GM23338 (cell line): ENCODE measurements at places on chromosomes 13 and 19.

DNA sequence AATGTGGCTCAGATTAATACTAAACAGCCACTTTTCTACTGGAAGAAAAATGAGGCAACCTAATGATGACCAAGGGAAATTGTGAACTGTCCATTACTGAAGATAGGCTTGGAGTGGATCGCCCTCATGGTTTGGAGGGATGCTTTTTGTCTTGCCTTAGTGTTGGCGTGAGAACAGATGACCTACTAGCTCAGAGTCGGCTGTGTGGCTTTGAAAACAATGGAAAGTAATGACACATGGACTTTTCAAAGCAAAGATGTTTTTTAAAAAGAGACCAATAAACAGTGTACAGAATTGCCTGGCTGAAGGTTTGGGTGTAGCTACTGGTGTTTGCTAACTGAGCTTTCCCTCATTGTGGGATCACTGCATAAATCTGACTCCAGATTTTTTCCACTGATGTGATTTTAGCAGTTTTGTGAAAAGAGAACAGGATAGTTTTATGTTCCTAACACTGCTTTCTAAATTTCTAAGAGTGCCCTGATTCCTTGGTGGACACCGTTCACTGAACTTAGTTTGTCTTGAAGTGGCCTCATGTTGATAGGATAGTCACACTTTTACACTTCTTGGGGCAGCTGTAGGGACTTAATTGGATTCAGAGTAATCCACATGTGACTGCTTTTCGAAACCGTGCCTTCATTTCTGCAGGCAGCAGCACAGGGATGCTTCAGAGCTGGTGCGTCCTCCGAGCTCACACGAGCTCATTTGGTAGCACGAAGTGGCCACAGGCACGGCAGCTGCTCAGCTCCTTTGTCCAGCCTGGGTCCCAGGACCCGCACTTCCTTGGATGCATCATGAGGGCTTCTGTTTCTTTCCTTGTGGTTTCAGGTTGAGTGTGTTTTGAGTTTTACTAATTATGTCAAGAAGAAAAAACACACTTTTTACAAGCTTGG, 4.3 kb downstream of the CEBPG start:
- no peak for DNase-seq

GRCh38 chr19:4393947-4394590, 6.3 kb downstream of the SH3GL1 start:
- no peak for DNase-seq

GRCh38 chr13:33494596-33495204, 209.1 kb upstream of the STARD13 start:
- peak; percentile 20 for DNase-seq

DNA sequence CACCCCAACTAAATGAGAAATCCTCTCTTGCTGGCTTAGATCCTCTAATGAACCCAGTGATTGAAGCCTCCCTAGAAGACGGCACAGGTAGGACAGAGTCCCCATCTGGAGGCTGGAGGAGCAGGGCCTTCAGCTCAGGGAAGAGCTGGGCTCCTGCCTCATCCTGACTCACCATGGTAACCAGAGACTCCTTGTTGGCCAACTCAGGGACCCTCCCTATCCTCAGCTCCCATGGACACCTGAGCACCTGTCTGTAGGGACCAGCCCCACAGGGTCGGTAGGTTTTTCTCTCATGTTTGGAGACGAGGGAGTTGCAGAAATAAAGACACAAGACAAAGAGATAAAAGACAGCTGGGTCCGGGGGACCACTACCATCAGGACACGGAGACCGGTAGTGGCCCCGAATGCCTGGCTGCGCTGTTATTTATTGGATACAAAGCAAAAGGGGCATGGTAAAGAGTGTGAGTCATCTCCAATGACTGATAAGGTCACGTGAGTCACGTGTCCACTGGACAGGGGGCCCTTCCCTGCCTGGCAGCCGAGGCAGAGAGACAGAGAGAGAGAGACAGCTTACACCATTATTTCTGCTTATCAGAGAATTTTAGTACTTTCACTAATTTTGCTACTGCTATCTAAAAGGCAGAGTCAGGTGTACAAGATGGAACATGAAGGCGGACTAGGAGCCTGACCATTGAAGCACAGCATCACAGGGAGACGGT, 26.6 kb downstream of the SIGLEC7 start:
- no peak for DNase-seq

DNA sequence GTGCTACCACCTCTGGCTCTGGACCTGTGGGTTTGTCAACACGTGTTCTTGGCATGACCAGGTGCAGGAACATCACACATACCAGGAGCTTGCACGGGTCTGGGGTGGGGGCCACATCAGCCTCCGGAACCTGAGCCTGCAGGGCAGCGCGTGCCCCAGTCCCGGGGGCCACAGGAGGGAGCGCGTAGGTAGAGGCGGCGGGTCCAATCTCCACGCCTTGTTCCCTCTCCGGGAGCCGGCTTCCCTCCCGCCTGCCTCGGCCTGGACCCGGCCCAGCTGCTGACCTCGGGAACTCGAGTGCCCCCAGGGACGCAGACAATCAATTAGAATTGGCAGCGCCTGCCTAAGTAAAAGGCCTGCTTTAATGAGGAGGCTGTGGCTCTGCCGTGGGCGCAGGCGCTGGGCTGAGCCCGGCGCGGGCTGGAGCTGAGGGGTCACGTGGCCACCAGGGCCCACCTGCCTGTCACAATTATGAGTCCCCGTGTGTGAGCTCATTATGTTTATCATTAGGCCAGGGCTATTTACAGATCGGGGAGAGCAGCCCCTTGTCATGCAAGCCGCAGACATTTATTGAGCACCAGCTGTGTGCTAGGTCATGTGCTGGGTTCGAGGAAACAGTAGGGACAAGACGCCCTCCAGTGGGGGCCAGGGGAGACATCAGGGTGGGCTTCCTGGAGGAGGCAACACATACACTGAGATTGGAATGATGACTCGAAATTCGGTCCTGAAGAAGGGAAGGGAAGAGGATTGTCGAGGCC, 32.2 kb upstream of the TNFAIP8L1 start:
- peak; percentile 78 for DNase-seq

DNA sequence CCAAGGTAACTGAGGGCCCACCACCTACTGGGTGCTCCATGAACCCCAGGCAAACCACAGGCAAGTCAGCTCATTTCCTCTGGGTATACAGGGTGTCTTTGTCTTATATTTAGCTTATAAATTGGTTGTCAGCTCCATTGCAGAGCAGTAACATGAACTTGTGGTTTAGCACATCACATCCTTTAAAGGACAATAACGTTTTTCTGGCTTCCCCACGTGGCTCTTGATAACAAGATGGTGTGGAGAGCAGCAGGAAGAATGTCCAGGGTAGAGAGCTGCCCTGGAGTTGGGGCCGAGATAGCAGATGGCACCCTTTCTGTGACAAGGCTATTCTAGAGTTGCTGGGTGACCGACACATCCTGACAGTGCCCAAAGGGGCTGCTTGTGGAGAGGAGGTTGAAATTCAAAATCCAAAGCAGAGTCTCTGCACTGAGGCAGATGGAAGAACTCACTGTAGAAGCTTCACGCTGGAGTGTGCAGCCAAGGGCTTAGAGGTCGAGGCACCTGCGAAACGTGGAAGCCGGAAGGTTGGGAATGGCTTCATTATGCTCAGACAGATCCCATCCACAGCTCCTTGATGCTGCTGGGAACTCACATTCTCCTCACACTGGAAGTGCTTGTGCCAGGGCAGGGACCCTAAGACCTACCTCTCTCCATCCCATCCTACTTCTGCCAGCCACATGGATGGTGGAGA, 133.0 kb upstream of the FRY start:
- DNase-seq = no peak

DNA sequence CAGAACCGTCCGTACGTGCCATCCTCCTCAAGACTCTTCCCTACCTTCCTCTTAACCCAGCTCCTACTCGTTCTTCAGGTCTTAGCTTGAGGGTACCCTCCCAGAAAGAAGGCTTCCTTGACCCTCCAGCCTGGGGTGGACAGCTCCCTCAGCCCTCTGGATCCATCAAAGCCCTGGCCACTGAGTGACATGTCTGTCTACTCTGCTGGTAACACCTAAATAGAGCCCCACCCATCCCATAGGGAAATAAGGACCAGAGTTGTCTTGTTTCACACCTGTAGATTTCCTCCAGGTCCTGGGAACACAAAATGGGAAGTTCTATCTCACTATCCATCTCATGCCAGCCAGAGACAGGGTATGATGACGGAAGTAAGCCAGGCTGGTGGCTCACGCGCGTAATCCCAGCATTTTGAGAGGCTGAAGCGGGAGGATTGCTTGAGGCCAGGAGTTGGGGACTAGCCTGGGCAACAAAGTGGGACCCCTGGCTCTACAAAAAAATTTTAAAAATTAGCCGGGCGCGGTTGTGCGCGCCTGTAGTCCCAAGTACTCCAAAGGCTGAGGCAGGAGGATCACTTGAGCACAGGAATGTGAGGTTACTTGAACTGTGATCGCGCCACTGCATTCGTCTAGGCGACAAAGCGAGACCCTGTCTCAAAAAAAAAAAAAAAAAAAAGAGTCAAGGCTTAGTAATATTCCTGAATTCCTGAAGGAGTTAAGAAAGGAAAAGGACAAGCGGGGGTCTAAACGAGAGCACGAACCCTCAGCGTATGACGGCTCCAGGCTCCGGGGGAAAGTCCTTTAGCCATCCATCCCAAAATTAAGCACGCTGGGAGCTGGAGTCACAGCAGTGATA, 566 bp upstream of the CCDC97 start:
- no peak for DNase-seq

- no peak for DNase-seq
Observed at GRCh38 chr13:50901701-50902100, 7.9 kb upstream of the RNASEH2B start.

GRCh38 chr13:27601803-27602202, 18.5 kb downstream of the LNX2 start:
- no peak for DNase-seq

DNA sequence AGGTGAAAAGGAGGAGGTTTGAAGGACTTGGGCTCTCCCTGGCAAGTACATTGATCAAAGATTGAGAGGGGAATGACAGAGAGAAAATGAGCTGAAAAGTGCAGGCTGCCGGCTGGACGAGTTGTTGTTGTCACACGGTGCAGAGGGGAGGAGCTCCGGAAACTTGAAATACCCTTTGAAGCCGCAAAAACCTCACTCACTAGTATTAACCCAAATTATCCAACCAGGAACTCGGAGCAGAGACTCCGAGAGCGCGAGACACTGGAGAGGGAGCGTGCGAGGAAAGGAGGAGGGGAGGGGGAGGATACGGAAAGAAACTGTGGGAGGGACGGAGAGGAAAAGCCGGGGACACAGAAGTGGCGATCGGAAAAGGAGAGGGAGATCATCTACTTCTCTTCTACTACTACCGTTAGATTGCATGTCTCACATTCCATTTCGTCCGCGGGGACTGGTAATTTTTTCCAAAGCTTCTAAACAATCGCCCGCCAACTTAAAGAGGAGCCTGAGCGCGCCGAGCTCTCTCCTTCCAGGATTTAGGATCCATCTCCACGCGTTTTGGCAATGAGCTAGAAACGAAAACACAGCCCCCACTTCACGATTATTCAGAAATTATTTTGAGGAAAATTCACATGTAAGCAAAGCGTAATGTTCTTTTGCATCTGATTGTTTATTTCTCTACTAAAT, at the start of gene DACH1:
TSS of gene DACH1 (minus strand) at position 74 of the 684 bp plus-strand sequence.
- peak; percentile 68 for DNase-seq

DNA sequence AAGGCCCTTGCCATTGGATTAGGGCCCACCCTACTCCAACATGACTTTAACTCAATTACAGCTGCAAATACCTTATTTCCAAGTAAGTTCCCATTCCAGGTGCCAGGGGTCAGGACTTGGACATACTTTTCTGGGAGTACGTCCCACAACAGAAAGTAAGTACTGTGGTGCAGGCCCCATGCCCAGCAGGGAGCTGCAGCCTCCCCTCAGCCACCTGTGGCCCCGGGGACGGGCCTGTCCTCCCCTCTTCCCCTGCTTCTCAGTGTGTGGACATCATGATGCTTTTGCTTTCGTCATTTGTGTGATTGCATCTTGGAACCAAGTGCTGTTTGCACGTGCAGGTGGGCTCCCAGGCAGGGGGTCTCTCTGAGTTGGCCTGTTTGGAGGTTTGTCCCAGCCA, 31.9 kb downstream of the CRTC1 start:
- DNase-seq = no peak

DNA sequence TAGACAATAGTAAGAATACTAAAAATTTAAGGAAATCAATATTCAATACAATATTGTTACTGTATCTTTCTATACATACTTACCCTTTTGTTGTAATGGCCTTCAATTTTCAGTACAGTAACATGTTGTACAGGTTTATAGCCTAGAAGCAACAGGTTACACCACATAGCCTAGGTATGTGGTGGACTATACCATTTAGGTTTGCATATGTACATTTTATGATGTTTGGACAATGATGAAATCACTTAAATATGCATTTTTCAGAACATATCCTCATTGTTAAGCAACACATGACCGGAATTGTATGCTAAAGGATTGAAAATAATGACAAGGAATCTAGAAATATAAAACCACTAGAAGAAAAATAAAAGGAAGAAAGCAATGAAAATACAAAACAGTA, 611.4 kb downstream of the DACH1 start:
- no peak for DNase-seq

- peak; percentile 56 for DNase-seq
Observed at GRCh38 chr13:79749984-79750551, 269.1 kb downstream of the NDFIP2 start.

DNA sequence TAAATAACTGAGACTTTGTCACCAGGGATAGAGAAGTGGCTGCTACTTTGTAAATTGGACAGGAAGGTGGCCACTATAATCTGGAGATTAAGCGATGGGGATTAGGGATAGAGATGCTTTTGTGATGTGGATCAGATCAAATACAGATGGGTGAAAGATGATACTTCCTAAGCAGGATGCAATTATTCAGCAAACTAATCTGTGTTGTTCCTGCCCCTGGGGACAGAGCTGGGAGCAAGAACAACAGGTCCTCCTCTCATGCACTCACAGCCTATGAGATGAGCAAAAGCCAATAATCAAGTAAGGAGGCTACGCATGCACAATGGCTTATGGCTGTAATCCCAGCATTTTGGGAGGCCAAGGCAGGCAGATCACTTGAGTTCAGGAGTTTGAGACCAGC, 4.6 kb downstream of the RGL3 start:
- DNase-seq = no peak

GRCh38 chr19:43662487-43662886, 7.5 kb downstream of the PLAUR start:
- peak; percentile 63 for DNase-seq

DNA sequence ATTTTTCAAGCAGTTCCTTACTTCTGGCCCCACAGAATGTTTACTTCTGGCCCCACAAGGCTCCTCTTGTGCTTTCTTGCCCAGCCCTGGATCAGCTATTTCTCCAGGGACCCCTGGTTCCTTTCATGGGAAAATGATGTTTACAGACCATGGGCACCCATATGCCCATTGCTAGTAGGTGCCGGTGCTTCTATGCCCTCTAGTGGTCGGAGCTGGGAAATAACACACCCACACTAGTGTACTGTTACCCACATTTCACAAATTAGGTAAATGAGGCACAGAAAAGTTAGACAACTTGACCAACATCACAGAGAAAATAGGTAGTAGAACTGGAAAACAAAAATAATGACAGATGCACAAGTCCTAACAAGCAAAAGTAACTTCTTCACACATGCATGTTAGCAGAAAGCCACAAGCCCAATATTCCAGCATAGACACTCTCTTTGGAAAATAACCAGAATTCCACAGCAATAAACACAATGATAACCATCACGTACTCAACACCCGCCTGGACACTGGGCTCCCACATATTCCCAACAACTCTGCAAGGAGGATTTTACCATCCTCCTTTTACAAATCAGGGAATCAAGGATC, 1.3 kb upstream of the CEACAM6 start:
- DNase-seq = peak; percentile 71

GRCh38 chr19:51319649-51320279, 8.3 kb downstream of the IGLON5 start:
- DNase-seq = no peak
